Activated CD4-positive, alpha-beta T cell treated with anti-CD3 and anti-CD28 coated beads for 48 hours (primary cell): ENCODE measurements at places on chromosomes 4 and X.

GRCh38 chrX:5876984-5877596 lies 351.6 kb downstream of the NLGN4X start:
- DNase-seq = peak; percentile 1

DNA sequence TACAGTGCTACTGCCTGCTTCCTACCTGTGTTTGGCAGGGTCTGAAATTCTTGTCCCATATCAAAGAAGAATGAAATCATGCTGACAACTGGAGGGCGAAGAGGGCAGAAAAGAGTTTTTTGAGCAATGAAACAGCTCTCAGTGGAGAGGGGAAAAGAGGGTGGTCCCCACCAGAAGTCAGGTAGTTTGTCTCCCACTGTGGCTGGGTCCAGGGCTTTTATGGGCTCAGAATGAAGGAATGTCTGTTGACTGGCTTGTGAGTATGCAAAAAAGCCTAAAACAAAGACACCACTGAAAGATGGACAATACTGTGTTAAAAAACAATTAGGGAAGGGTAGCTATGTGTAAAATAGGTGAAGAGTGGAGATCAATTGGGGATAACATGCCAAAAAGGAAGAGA lies 115.0 kb downstream of the ADAM29 start:
- DNase-seq = no peak

- DNase-seq = no peak
These were observed 125.4 kb upstream of the EOLA2 start for GRCh38 chrX:150063674-150064073.

- DNase-seq = no peak
These were observed 273.0 kb downstream of the PPP3CA start for GRCh38 chr4:101074326-101074725.

DNA sequence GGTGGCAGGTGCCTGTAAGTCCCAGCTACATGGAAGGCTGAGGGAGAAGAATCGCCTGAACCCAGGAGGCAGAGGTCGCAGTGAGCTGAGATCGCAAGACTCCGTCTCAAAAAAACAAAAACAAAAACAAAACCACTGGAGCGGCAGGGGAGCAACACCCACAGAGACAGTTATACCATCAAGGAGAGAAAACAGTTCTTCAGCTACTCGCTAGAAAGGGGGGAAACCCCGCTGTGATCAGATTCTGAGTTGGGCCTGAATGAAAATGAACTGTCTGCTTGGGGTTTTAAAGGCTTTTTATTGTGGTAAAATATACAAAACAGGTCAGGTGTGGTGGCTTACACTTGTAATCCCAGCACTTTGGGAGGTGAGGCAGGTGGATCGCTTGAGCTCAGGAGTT lies 16.8 kb upstream of the IRAK1 start:
- DNase-seq = peak; percentile 39

DNA sequence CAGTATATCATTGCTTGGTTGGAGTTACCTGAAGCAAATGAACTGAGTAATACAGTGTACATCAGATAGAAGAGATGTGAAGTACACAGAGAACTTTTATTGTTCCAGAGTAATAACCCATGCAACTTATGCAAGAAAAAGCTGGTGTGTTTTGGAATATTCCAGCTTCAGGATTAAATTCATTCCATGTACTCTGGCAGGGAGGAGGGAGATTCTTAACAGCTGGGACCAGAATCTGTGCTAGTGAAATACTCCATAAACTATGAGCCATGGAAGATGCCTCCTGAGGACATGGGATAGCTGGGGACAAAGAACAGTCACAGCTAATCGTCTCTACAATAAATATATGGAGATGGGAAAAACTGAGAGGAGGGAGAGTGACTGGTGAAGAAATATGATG lies 101.6 kb upstream of the OTUD4 start:
- no peak for DNase-seq

DNA sequence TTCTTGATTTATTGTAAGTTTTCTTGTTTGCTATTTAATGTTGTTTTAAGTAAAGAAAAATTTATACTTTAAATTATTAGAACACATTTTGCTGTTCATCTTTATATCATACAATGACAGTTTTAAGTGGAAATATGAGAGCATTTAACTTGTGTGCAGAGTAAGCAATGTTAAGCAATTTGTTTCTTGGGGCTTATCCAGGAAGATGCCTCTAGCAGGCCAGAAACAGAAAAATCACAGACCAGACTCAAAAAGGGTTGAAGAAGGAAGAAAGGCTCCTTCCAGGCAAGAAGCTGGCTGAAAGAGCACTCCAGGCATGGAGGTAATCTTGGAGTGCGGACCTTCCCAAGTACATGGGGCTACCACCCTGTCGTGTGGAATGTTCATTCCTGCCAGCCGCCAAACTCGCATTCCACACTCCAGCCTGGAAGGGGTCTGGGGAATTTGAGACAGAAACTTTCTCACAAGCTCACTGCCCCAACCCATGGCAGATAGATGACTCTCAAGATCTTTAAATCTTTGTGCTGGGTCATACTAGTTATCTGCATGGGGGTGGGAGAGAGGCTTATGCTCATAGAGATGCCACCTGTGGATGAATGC lies 1521.3 kb upstream of the AGA start:
- DNase-seq = no peak

DNA sequence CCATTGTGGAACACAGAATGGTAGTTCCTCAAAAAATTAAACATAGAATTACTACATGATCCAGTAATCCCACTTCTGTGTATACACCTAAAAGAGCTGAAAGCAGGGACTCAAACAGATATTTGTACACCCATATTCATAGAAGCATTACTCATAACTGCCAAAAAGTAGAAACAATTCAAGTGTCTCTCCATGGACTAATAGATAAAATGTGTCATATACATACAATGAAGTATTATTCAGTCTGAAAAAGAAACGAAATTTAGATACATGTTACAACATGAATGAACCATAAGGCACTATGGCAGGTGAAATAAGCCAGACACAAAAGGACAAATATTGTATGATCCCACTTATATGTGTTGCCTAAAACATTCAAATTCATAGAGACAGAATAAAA lies 145.1 kb downstream of the ANTXR2 start:
- no peak for DNase-seq

DNA sequence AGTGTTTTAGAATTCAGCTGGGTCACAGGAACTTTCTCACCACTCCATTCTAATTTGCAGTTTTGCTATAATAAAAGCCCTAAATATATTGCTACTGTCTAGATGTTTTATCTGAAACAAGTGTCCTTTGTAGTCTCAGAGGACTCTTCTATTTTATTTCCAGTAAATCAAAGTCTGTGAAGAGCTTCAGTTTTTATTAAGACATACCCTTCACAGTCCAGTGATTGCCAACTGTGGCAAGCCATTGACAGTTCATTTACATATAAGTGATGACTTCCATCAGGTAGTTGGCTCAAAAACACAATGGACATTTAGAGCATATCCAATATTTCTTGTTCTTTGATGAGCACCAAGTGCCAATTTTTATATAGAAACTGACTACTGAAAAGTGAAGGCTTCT lies 466.1 kb downstream of the IQCM start:
- DNase-seq = no peak

- no peak for DNase-seq
These were observed 40.6 kb upstream of the IL21 start for GRCh38 chr4:122661176-122662160.

- DNase-seq = no peak
These were observed 205.9 kb upstream of the CASK start for GRCh38 chrX:42129022-42129940.

DNA sequence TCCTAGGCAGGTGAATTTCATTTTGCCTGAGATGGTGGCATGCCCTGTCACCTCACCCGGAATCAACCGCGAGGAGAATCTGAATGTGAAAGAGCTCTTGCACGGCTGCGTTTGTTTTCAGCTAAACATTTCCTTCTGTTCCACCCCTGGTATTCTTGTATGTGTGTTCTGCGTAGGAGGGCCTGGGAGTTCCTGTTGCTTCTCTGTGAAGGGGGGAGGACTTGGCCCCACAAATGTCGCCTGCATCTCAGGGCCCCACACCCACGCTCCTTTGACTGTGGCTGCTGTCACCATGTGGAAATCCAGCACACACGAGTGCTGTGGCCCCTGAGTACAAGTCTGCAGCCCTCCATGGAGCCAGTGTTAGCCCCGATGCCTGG lies 45.8 kb upstream of the CLCN4 start:
- DNase-seq = peak; percentile 73

DNA sequence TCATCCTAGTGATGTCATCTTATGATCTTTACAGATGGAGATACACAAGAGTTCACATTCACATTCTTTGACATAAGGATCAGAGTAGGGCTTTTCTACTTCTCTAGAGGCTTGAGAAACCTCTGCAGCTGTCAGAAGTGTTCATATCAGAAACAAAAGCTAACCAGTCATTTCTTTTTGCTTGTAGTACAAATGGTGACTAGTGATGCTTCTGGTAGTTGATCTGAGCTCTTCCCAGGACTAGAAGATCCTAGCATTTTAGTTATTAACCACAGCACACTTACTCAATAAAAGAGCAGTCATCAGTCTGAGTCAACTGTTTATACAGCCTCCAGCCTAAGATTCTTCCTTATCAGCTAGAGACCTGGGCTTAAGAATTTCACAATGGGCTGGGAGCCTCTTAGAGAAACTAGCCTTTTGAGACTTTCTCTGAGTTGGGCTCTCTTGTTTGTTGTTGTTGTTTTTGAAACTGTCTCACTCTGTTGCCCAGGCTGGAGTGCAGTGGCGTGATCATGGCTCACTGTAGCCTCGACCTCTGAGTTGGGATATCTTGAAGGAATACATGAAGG lies 84.1 kb downstream of the TMEM164 start:
- DNase-seq = no peak

DNA sequence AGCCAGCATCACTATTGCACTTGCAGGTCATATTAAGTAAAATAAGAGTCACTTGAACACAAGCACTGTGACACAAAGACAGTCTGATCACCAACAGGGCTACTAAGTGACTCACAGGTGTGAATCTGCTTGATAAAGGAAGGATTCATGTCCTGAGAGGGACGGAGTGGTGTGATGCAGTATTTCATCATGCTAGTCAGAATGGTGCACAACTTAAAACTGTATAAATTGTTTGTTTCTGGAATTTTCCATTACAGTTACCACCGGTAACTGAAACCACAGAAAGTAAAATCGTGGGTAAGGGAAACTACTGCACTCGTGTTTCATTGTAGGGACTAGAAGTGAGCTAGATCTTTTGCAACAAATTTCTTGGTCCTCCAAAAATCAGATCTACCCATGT lies 109.7 kb downstream of the ELOVL6 start:
- DNase-seq = peak; percentile 52

DNA sequence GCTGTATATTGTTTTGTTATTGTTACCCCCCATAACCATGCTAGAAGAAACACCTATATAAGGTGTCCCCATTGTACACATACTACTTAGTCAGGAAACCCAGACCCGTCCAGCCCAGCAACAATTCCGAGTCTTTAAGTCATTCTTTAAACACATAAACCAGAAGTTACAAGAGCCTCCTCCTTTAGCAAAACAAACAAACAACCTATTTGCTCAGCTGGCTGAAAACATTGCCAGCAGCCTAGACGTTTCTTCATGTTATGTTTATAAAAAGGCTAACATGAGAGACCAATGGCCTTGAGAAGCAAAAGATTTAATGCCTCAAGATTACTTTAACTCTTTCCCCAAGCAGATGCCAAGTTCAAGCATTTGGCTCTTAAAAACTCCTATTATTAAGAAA lies 1.4 kb downstream of the ACOX3 start:
- no peak for DNase-seq

GRCh38 chr4:54091637-54092404 lies 8.1 kb upstream of the GSX2 start:
- peak; percentile 75 for DNase-seq

DNA sequence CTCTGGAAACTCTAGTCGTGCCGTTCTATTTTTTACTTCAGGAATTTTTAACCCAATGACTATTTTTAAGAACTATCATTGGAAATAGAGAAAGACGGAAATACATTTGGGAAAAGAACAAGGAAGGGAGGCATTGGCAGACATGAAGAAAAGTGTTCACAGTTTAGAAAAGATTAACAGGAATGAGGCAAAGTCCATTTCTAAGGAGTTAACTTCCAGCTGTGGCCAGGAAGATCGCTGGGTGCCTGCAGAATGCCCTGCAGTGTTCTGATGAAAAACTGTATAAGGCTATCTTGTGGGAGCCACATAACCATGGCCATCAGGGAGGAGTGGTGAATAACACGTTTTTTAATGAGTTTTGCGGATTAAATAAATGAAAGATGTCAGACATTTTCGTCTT lies 150.6 kb upstream of the VCX3A start:
- no peak for DNase-seq

DNA sequence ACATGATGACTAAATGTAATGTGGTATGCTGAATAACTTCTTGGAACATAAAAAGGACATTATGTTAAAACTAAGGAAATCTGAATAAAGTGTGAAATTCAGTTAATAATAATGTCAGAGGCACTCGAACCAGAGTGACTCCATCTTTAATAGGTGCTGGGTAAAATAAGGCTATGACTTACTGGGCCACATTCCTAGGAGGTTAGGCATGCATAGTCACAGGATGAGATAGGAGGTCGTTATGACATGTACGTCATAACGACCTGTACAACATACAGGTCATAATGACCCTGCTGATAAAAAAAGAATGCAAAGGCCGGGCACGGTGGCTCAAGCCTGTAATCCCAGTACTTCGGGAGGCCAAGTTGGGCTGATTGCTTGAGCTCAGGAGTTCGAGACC lies 28.9 kb upstream of the OPHN1 start:
- DNase-seq = no peak

DNA sequence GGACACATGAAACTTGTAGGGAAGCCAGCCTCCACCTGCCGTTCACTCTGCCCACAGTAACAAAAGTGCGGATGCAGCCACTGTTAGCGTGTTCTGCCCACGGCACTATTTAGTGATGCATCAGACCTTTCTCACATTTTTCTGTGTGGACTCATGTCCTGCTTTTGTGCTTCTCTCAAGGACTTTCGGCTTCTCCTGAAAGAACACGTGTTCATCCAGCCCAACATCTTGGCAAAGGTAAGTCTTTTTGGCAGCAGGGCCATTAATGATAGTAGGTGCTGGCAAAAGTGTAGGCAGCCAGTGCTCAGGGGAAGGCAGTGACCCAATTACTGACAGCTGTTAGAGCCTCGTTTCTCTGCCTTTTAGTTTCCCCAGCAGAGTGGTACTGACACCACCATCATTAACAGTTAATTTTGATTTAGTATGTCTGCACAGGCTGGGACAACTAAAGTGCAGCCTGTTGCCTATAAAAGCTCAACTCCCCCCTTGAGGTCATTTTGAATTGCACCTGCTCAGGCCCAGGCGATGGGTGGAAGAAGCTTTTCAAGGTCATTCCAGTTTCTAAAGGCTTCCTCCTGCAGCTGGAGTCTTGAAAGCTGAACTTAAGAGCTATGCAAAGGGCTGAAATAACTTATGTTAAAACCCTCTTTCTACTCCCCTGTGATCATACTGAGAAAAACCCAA lies 54.5 kb upstream of the HPSE start:
- DNase-seq = no peak

GRCh38 chr4:10629394-10629793 lies 55.2 kb downstream of the CLNK start:
- DNase-seq = no peak

GRCh38 chr4:88759039-88759894 lies 61.6 kb upstream of the NAP1L5 start:
- DNase-seq = no peak
